ENCODE measurements at places on chromosomes 4 and X.

GRCh38 chrX:116272861-116273260, 102.3 kb downstream of the AGTR2 start:
- no peak for DNase-seq

- no peak for DNase-seq
Observed at GRCh38 chr4:26764231-26764630, 96.4 kb upstream of the STIM2 start.

GRCh38 chr4:80101792-80102116, 28.7 kb upstream of the ANTXR2 start:
- peak; percentile 27 for DNase-seq

DNA sequence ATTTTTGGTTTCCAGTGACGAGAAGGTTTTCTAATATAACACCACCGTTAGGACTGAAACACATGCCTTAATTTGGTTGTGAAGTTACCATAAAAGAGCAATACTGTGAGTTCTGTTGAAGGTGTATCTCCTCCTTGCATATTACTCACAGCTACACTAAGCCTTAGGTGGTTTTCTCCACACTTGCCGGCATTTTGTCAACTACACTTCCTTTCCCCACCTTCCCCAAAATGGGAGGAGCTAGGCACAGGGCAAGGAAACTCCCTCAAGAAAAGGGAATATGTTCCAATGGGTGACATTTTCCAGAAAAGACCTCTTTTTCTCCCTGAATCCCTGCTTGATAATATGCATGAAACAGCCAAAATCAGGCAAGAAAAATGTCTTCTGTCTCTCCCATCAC, 44.8 kb downstream of the RELL1 start:
- no peak for DNase-seq

GRCh38 chr4:87806520-87806919, 7.2 kb downstream of the IBSP start:
- no peak for DNase-seq

GRCh38 chr4:80393246-80393969, 57.9 kb downstream of the CFAP299 start:
- no peak for DNase-seq

DNA sequence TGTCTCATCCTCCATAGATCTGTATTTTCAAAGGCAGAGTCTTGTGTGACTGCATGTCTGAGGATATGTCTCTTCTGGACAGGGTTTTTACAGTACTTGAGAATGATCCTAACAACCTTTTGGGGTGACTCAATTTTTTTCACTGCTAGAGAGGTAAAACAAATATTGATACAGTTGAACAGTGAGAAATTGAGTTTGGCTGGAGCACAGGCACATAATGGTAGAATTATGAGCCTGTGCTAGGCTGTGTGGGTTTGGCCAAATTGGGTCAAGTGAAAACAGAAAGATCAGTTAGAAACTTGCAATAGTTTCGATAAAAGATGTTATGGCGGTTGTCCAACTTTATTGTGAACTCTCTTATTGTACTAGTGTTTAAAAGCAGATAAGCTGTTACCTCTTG, 23.3 kb upstream of the EOLA2 start:
- DNase-seq = no peak

GRCh38 chr4:39319676-39320075, 46.5 kb downstream of the RFC1 start:
- no peak for DNase-seq

DNA sequence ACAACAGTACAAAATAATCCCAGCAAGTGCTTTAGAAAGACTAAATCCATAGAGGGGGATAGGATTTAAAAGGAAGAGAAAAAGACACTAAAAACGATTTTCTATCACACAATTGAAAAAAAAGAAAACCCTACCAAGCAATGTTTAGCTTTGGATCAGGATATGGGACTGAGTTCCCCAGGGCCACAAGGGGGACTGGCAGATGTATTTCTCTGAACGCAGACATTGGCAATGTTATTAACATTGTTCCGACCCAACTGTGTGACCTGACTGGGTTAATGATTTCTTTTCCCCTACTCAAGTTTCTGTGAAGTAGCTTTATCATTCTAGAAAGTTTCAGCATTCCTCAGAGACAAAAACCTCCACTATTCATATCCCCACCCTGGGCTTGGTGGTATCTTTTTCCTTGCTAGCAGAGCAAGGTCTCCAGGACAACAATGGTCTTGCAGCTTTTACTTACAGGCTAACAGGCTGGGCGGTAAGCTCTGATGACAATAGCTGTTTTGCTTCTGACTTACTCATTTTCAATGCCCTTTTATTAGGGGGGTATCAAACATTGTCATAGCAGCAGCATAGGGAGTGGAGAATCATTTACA, 25.8 kb downstream of the SLC7A11 start:
- no peak for DNase-seq

GRCh38 chrX:9430346-9430921, 34.4 kb upstream of the TBL1X start:
- no peak for DNase-seq

DNA sequence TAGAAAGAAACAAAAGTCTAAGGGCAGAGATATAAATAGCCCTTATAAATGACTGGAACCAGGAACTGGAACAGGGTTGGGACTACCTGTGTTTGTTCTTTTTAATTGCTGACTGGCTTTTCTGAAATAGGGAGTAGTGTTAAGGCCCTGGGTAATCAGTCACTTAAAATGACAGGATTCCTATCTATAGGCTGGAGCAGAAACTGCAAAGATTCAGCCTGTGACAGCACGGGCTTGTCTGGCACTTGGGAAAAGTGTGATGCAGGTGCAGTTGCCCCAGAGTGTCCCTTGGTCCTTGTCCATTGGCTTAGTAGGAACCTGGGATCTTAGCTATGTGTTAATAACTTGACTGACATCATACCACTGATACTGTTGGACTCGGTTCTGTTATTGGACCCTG, 14.7 kb upstream of the PLAC8 start:
- no peak for DNase-seq

GRCh38 chr4:66959207-66959606, 586.1 kb downstream of the CENPC start:
- no peak for DNase-seq

- DNase-seq = no peak
Observed at GRCh38 chr4:10181745-10182445, 65.3 kb upstream of the WDR1 start.

- DNase-seq = no peak
Observed at GRCh38 chr4:154135576-154135975, 346.7 kb upstream of the SFRP2 start.

DNA sequence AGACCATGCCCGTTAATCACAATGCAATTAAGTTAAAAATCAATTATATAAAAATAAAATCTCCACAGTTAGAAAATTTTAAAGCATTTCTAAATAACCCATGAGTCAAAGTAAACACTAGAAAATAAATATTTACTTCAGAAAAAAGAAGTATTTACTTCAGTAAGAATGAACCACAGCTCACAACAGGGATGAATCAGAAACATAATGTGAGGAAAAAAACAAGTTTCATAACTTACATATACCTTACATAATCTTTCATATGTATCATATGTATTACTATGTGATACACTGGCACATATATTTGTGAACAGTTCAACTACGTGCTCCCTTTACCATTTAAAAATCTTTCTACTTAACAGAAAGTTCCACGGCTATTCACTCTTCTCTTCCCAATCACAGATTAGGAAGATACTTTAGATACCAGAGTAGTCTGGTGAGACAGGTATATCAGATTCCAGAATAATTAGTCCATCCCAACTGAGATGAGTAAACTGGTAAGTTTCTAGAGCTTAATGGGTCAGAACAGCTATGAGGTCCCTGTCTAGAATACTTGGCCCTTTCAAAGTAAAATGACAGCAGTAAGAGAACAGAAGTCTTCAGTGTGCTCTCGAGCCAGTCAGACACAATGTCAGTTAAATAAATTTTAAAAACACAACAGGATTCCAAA, 70.3 kb downstream of the SH3RF1 start:
- DNase-seq = no peak

DNA sequence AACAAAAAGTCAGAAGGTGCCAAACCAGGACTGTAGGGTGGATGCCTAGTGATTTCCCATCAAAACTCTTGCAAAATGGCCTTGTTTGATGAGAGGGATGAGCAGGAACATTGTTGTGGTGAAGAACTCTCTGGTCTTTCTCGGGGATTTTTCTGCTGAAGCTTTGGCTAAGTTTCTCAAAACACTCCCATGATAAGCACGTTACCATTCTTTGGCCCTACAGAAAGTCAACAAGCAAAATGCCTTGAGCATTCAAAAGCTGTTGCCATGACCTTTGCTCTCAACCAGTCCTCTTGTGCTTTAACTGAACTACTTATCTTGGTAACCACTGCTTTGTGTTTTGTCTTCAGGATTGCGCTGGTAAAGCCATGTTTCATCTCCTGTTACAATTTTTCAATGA, 3.0 kb upstream of the SEC31A start:
- DNase-seq = no peak

- DNase-seq = no peak
Observed at GRCh38 chrX:42248226-42248625, 324.9 kb upstream of the CASK start.

DNA sequence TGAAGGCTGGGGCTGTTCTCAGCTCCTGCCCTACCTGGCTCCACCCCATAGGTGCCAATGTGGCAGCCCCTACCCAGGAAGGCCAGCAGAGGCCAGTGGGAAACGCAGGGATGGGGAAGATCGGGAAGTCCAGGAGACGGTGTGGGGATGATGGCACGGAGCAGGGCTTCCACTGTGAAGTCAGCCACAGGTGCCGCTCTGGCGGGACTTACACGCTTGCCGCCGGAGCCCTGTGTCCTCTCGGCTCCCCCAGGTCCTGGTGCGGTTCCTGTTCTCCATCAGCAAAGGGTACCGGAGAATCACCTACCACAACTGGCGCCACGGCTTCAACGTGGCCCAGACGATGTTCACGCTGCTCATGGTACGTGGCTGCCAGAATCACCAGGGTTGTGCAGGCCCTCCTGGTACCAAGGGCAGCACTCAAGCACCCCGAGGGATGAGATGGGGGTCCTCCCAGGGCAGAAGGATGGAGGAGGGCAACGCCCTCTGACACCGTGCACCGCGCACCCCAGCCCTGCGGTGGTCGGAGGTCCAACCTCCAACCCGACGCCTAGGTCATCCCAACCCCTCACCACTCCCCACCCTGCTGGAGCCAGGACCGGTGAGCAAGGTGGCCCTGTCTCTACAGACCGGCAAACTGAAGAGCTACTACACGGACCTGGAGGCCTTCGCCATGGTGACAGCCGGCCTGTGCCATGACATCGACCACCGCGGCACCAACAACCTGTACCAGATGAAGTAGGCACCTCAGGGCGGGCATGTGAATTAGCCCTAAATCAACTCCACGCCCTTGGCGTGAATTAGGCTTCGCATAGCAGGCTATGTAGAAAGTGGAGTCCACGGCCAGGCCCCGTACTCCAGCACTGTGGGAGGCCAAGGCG, 12.0 kb downstream of the ATP5ME start:
- no peak for DNase-seq

DNA sequence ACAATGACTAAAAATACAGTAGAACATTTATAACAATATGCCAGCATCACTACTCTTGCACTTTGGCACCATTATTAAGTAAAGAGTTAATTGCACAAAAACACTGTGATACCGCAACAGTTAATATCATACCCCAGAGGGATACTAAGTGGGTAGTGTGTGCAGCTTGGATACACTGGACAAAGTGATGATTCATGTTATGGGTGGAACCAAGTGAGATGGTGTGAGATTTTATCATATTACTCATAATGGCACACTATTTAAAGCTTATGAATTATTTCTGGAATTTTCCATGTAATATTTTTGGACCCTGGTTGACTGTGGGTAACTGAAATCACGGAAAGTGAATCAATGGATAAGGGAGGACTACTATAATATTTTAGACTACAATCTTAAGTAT, 265.3 kb downstream of the PCDH18 start:
- DNase-seq = no peak

DNA sequence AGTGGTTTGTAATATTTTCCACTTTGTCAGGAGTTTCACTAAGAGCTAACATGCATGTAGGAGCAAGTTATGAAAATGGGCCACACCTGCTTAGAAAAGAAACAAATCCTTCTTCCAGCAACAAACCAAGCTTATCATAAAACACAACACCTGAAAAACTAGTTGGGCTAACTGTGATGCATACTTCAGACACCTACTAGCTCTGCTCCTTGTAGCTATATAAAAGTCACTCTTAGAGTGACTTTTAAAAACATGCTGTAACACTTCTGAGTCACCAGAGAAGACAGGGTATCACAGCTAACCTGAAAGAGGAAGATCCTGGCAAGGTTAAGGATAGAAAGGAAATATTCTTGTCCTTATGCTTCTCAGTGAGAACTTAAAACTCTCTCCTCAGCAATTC, 3.6 kb upstream of the SLAIN2 start:
- peak; percentile 30 for DNase-seq

DNA sequence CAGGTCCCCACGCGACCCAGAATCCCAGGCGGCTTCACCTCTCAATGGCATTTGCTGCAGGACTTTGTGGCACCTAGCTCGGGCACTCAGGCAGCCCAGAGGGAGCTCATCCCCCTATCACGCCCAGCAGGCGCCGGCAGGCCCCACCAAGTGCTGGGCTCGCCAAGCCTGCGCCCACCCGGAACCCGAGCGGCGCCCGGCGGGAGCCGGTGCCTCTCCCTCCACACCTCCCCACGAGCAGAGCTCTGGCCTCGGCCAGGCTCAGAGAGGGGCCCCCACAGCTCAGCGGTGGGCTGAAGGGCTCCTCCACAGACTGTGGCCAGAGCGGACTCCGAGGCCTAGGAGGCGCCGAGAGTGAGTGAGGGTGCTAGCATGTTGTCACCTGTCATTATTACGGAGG, 286.3 kb downstream of the PDHA2 start:
- no peak for DNase-seq

DNA sequence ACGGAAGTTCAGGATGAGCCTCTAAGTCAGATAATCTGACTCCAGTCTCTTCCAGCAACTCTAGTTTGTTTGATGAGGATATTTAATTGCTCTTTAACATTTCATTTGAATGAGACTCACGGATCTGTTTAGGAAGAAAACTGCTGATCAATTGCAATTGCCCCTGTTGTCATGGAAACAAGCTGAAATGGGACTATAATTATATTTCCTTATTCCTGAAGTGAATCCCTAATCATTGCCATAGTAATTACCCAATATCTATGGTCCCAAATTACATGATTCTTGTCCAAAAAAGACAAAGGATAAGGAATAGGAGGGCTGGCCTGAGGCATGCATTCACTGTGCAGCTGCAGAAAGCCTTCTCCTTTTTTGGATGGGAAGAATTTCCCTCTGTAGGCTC, 105.3 kb downstream of the AASDH start:
- DNase-seq = no peak

All from bone marrow (tissue), 2 donors.